ENCODE measurements at places on chromosomes 13 and 19.
A peak's percentile ranks its signal among the peaks of the same experiment; 100 is the strongest.

GRCh38 chr13:19075418-19075817 is 106.2 kb downstream of the TUBA3C start:
- no peak for DNase-seq
- H3K36me3 ChIP-seq: no peaks in the 10 kb centered on the region
- H3K27ac ChIP-seq: no peak overlapping the region

DNA sequence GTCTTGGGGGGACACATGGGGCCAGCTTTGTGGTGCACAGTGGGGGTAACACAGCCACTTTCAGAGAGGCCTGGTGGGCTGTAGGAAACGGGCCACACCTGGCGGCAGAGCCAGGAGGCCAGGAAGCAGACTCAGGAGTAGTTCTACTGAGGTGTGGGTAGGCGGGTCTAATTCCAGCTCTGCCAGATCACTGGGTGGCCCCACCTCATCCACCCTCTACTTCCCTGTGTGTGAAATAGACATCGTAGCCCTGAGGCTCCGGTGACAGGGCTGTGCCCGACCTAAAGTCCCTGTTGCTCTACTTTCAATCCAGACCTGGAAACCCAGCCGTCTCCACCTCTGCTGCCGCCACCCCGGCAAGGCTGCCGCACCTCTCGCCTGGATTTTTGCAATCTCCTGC is 4.0 kb downstream of the NKPD1 start:
- no peak for DNase-seq
- peaks cover 28% of the 10 kb centered on the region for H3K4me1 ChIP-seq
- H3K27ac ChIP-seq: no peak overlapping the region

DNA sequence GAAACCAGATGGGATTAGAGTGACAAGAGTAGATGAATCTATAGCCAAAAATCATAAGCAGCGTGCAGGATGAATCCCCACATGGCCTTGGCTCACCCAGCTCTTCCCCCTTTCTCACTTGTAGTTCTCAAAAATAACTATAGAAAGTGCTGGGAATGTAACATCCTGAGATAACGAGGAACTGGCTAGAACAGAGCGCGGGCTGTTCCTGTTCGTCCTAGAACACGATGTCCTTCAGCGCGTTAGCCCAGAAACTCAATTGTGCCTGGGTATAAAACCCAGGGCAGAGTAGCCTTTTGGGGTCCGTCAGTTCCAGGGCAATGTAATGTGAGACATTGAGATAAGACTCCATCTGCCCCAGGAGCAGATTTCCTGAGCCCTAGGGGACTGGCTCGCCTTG is 326.2 kb downstream of the TSHZ3 start:
- no peaks in the 10 kb centered on the region for H3K36me3 ChIP-seq
- H3K27ac ChIP-seq: no peak overlapping the region
- no peak overlapping the region for H3K4me3 ChIP-seq
- H3K27me3 ChIP-seq: peaks cover 11% of the 10 kb centered on the region

GRCh38 chr19:16121141-16121540 is 9.5 kb downstream of the RAB8A start:
- no peak for DNase-seq
- no peaks in the 10 kb centered on the region for H3K27me3 ChIP-seq
- no peak overlapping the region for H3K27ac ChIP-seq
- peaks cover 82% of the 10 kb centered on the region for H3K36me3 ChIP-seq

GRCh38 chr19:29674374-29675119 is 9.3 kb downstream of the PLEKHF1 start:
- no peak for DNase-seq
- H3K4me3 ChIP-seq: no peak overlapping the region
- H3K36me3 ChIP-seq: peaks cover 29% of the 10 kb centered on the region
- H3K27ac ChIP-seq: peak overlapping the region; percentile 98

- no peak for DNase-seq
- no peak overlapping the region for H3K27ac ChIP-seq
- H3K27me3 ChIP-seq: peaks cover 17% of the 10 kb centered on the region
- H3K36me3 ChIP-seq: no peaks in the 10 kb centered on the region
Measured at GRCh38 chr13:113115363-113116205, 7.0 kb upstream of the F10 start.

GRCh38 chr13:110398564-110399507 is 91.8 kb downstream of the COL4A2 start:
- H3K27me3 ChIP-seq: no peaks in the 10 kb centered on the region
- no peaks in the 10 kb centered on the region for H3K36me3 ChIP-seq
- no peak for DNase-seq
- H3K4me3 ChIP-seq: no peak overlapping the region
- peaks cover 88% of the 10 kb centered on the region for H3K4me1 ChIP-seq

- peaks cover 46% of the 10 kb centered on the region for H3K4me1 ChIP-seq
- H3K27me3 ChIP-seq: no peaks in the 10 kb centered on the region
- no peak for DNase-seq
- H3K27ac ChIP-seq: peak overlapping the region; percentile 86
- peaks cover 1% of the 10 kb centered on the region for H3K36me3 ChIP-seq
- peak overlapping the region; percentile 46 for H3K4me3 ChIP-seq
Measured at GRCh38 chr13:48404952-48405351, 8.0 kb downstream of the LPAR6 start.

GRCh38 chr13:34577051-34577450 is 365.0 kb upstream of the NBEA start:
- no peaks in the 10 kb centered on the region for H3K27me3 ChIP-seq
- DNase-seq: no peak
- no peaks in the 10 kb centered on the region for H3K36me3 ChIP-seq
- no peak overlapping the region for H3K4me3 ChIP-seq
- H3K27ac ChIP-seq: no peak overlapping the region

GRCh38 chr13:34172048-34172447 is 354.1 kb downstream of the RFC3 start:
- no peaks in the 10 kb centered on the region for H3K27me3 ChIP-seq
- H3K36me3 ChIP-seq: no peaks in the 10 kb centered on the region
- no peak overlapping the region for H3K4me3 ChIP-seq
- H3K4me1 ChIP-seq: no peaks in the 10 kb centered on the region

DNA sequence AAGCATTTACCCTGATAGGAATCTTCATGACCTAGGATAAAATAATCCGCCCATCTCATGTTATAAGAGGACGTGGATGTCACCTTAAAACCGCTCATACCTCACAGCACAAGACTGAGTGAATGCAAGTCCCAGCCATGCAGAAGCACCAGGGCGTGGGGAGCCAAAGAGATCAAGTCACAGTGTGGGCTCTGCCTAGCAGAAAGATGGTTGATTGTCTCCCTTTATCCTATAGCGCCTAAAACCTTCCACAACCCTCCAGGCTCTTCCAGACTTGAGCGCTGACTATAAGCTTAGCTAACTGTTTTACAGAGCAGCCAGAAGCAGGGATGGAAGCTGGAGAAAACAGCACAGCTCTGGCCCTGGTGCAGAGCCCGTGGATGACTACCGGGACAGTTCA is 6.8 kb upstream of the ANKRD10 start:
- peak overlapping the region; percentile 72 for H3K27ac ChIP-seq
- H3K36me3 ChIP-seq: no peaks in the 10 kb centered on the region
- H3K27me3 ChIP-seq: no peaks in the 10 kb centered on the region
- DNase-seq: no peak
- peaks cover 47% of the 10 kb centered on the region for H3K4me1 ChIP-seq

DNA sequence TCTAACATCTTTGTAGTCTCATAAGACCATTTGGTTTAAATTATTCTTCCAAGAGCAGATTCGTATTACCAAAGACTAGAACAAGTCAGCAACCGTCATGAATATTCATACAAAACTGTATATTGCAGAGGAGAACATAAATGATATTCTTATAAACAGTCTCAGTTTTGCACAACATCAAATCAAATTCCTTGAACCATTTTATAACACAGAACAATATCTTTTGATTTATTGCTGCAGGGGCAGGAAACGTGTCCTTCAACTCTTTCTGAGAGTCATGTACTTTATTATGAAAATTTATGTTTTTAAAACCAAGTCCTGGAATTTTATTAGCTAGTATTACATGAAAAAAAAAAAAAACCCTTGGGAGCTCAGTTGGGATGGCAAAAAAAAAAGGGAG is 26.2 kb downstream of the SIGLECL1 start:
- no peak for DNase-seq
- H3K36me3 ChIP-seq: no peaks in the 10 kb centered on the region
- no peaks in the 10 kb centered on the region for H3K4me1 ChIP-seq
- peaks cover 66% of the 10 kb centered on the region for H3K27me3 ChIP-seq
- no peak overlapping the region for H3K4me3 ChIP-seq

DNA sequence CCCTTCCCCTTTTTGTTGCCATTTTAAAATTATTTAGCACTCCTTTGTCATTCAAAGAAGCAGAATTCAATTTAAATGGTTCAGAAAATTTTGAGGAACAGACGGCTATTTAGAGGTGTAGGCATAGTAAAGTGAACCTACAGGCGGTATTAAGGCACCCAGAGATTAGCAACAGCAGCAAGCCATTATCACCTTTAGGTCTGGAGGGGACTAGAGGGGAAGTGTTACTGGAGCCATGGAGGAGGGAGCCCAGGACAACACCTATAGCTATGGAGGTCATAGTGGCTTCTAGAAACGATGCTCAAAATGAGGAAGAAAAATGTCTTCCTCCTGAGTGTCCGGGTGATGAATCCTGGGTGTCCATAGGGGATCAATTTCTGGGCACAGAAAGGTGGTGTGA is 25.8 kb upstream of the MBNL2 start:
- H3K27me3 ChIP-seq: no peaks in the 10 kb centered on the region
- H3K36me3 ChIP-seq: no peaks in the 10 kb centered on the region
- peaks cover 9% of the 10 kb centered on the region for H3K4me1 ChIP-seq
- no peak overlapping the region for H3K27ac ChIP-seq

All from left ventricle myocardium inferior (tissue), 1 donor.